ENCODE measurements at places on chromosomes 6 and 20.

GRCh38 chr20:17972121-17972520 lies 3.3 kb downstream of the MGME1 start:
- no peak for DNase-seq

- no peak for DNase-seq
Measured at GRCh38 chr6:41604006-41604405, 34.3 kb upstream of the MDFI start.

GRCh38 chr6:73857341-73857890 lies 161.4 kb downstream of the CD109 start:
- no peak for DNase-seq

DNA sequence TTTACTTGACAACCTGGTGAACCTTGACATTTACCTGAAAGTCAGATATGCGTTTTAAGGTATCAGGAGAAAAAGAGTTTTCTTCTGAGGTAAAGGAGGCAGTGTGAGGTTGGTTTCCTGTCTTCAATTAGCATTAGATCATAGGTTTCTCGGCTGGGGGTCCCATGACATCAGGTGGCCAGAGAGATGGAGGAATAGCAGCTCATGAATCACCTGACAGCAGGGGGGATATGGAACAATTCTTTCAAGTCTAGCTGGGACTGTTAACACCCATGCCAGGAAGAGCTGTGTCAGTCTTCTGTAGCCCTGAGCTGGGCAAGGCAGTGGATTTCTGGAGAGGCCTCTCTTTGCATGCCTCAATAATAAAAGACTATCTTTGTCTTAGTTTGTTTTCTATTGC lies 108.0 kb upstream of the TMEM170B start:
- no peak for DNase-seq

DNA sequence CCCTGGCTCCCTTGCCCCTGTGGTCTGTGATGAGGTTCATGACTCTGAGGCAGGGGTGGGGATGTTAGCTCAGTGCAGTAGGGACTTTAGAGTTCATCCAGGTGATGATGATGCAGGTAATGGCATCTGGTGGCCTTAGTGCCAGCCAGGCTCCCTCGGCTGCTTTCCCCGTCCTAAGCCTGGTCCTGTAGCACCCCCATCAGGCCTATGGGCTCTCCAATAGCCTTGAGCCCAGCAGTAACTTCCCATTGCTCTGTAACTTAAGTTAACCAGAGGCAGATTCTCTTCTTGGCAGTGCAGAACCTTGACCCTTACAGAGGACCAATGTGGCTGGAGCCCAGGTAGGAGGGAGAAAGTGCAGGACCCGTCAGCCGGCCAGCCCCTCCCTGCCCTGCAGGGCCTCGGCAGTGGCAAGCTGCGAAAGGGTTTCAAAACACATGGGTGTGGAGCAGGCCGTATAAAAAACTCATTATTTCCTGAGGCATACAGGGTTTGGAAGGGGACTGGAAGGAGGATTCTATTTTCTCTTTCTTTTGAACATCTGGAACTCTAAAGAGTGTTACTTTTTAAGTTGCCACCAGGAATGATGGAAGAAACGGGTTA lies 406.9 kb downstream of the CDH26 start:
- DNase-seq: no peak

- DNase-seq: no peak
Measured at GRCh38 chr6:158521759-158522158, 38.1 kb upstream of the TMEM181 start.

DNA sequence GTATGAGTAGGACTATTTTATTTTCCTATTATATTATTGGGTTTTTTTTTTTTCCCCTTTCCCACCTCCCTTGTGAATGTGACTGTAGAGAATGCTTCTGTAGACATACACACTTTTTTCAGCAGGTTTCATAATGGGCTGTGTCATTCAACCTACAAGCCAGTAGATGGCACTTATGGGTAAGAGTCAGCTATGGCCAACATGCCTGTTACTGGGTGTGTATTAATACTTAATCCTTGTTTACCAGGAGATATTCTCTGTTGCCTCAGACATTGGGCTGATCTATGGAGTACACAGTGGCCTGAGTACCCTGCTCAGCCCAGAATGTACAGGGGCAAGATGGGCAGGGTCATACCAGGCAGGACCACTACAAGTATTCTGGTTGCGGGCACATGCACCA lies 382.5 kb downstream of the EPHA7 start:
- DNase-seq: no peak

GRCh38 chr20:44080064-44080463 lies 106.9 kb downstream of the JPH2 start:
- no peak for DNase-seq

DNA sequence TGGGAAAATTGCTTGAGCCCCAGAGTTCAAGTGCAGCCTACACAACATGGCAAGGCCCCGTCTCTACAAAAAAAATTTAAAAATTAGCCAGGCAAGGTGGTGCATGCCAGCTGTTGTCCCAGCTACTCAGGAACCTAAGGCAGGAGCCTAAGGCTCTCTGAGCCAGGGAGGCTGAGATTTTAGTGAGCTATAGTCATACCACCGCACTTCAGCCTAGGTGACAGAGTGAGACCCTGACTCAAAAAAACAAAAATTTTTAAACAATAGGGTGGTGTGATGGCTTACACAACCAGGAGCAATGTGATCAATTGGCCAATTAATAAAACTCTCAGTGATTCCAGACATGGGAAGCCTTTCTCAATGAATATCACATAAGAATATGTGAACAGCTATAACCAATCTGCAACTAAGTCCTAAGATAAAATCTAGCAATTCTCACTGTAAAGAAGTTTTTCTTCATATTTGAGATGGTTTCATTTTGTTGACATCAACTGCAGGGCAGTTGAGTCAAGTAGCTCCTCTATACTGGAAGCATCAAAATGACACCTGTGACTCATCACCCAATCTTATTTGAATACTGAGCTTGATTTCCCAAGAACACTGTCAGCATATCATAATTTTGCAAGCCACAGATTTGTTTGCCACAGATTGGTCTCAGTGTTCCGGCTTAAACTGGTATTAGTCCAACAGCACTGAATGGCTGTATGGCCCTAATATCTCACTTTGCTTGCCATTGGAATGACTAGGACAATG lies 169.0 kb upstream of the GJE1 start:
- no peak for DNase-seq

DNA sequence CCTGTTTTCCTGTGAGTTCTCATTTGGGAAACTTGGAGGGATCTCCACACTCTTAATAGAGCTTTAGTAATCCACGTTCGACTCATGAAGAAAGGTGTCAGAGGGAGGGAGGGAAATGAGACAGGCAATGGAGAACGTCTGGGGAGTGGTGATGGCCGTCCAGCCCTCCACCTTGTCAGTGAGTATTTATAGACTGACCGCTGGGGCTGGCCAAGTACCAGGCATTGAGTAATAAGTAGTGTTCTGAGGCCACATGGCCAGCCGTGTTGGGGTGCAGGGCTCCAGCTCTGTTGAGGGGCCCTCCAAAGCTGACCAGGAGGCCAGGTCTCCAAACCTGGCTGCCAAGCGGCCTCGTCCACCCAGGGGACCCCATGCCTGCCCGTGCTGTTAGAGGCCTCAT lies 11.3 kb upstream of the DSN1 start:
- DNase-seq: no peak

DNA sequence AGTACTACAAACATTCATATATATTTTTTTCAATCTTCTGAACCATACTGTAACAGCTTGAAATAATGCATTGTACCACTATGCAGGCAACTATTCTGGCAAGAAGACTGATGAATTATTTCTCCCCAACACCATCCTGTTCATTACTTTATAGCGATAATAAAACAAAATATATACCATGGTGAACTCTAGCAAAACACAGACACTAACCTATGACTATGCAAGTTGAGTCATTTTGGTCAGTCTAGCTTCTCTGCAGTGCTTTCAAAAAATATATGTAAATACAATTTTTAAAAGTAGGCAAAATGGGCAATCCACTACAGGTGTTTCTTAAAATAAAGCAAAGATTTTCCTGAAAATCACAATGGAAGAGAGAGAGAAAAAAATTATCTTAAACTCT lies 20.3 kb downstream of the PHIP start:
- no peak for DNase-seq

DNA sequence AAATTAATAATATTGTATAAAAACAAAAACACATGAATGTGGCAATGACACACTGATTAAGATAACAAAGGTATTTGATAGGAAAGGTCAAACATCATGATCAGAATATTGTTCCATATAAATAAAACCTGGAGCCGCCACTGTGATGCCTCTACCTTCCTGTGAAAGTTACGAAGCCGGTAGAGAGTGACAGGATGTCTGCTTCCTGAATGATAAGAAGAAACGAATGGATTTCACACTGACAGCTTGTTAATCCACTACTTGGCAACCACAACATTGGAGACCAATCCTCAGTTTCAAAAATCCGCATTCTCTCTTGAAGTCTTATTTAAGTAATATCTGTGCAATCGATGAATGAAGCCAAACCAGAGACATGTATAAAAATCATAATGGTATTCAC lies 315.1 kb downstream of the HDGFL1 start:
- no peak for DNase-seq

DNA sequence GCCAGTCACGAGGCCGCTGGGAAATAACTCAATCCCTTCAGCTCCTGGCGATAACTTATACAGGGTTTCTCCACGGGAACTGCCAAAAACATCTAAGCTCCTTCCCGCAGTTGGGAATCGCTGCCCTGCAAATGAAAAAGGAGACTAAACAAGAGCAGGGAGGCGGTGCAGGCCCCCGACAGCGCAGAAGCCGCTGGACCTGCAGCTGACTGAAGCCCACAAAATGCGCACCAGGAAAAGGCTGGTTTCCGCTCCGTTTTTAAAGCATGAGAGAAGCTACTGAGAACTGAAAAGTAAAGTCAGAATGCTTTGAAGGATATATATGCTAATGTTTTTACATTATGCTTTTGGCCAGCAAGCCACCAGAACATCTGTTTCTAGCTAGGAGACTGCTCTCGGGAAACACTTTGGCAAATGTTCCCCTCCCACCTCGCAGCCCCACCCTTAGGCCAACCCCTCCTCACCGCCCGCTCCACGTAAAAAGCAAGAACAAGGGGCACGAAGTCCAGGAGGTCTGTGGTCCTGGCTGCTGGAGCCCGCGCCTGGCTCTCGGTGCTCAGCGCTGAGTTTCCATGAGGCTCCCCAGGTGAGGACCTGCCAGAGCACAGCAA lies 90.5 kb downstream of the SOD2 start:
- DNase-seq: no peak

DNA sequence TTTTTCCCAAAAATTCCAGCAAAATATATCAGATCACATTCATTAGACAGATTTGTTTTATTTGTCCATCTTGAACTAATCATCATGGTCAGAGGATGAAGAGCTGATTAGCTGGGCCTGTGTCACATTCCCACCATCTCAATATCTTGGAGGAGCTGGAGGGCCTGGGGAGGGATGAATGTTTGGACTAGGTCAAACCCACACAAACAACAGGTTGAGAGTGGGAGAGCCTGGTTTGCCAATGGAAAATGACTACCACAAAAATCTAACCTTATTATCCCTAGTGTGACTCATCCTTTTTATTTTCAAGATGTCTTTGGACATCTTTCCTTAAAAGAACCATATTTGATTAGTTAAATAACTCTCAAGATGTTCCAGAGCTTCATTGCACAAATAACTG lies 242.4 kb downstream of the OGFRL1 start:
- no peak for DNase-seq

DNA sequence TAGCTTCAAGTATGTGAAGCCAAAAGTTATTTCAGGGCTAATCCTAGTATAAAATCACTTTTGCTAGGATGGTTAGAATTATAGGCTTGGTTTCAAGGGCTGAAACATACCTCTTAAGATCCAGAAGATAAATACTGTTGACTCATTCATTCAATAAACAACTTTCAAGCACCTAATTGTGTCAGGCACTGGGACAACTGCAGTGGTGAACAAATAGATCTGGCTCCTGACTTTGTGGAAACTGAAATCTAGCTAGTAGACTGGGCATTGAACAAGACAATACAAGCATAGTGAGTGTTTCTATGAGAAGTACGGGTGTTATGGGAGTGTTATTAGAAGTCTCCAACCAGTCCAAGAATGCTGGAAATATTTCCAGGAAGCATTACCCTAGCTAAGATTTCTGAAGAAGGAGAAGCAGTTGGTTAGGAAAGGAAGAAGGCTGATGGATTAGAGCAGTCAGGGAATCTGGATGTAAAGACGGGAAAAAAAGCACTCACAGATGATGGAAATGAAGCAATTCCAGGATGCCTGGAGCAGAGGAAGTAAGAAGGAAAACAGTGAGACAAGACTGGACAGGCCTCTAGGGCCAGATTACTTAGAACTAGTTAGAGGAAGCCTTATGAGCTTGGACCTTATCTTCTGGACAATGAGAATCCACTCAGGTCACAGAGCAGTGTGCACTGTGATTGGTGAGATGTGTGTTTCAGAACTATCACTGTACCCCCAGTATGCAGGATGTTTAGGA lies 132.6 kb upstream of the RAB32 start:
- DNase-seq: no peak

GRCh38 chr20:60209048-60209447 lies 250.8 kb downstream of the CDH26 start:
- no peak for DNase-seq

DNA sequence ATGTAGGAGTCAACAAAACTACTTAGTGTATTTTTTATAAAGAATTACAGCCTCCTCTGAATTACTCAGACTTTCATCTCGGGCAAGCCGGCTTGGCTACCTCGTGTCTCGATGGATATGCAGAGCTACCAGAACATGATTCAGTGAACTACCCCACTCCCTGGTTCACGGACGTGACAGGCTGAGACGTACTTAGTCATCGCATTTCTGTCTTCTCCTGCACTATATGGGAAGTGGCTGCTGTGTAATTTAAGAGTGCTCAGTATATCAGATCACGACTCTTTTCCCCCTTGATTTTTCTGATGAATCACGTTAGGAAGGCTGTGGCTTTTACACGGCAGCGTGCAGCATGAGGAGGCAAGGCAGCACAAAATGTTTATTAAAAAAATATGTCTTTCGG lies 302.7 kb upstream of the ZFP64 start:
- no peak for DNase-seq

DNA sequence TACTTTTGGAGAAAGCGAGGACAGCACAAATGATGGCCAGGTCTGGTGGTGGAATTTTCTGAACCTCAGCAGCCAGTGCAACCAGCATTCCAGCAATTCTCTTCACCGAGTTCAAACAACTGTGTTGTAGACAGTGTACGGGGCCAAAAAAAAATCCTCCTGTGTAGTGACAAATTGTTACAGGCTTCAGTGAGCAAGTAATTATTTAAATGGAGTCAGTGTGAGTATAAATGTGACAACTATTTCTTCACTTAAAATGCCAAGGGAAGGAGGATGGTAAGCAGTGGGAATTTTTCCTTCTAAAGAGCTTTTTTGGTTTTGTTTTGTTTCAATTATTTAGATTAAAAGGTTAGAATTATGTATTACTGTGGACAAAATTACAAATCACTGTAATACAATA lies 154.1 kb downstream of the TMEM242 start:
- no peak for DNase-seq

- no peak for DNase-seq
Measured at GRCh38 chr6:13649393-13649792, 34.3 kb downstream of the NOL7 start.

GRCh38 chr6:136716917-136717715 lies 75.2 kb downstream of the MAP3K5 start:
- no peak for DNase-seq

- DNase-seq: no peak
Measured at GRCh38 chr6:137657351-137657911, 163.2 kb upstream of the OLIG3 start.

All from stimulated activated naive CD4-positive, alpha-beta T cell (primary cell).